ENCODE measurements at places on chromosomes 1 and 21.

DNA sequence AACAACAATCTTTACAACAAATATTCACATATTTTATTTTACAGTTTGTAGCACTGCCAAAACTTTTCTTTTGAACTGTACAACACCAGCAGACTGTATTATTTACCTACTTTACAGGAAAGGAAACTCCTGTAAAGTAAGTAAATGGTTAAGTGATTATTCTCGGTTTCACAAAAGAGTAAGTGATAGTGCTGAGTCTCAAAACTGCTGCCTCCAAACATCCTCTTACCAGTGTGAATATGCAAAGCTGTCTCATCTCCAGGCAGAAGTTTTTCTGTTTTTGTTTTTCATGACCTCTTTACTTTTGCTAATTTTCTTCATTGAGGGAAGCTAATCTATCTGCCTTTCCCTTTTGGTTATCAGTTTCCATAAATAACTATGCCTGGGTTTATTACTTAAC is 286.7 kb downstream of the SRGAP2C start:
- no peak for DNase-seq

DNA sequence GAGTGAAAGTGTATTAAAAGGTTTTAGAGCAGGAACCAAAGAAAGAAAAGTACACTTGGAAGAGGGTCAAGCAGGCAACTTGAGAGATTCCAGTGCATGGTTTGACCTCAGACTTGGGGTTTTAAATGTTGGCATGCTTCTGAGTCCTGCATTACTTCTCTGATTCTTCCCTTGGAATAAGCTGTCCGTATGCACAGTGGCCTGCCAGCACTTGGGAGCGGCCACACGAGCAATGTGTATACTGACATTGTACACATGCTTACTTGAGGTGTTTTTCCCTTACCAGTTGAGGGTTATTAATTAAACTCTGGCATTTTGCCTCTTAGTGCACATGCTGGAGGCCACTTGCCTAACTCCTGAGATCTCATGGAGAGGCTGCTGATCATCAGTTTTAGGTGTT is 786.6 kb upstream of the RGS18 start:
- DNase-seq = no peak

- no peak for DNase-seq
These were observed at the start of gene LCE3C for GRCh38 chr1:152599934-152600333. LCE3C (plus strand) TSS chr1:152600234; CDS start chr1:152600732, 498 bp downstream.

DNA sequence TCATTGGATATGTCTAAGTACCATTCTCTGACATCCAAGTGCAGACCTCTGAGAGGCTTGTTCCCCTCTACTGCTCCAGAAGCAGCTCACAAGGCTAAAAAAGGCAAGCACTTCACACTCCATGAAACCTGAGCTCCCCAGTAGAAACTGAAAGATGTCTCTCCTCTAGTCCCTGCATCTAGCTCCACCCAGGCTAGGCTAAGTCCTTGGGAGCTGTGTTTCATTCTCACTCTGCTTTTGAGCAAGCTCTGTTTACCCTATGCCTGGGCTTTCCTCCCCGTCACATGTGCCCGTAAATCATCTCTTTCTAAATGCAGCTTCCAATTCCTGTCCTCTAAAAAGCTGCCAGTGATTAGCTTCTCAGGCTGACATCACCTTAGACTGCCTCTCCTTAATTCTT is 39.0 kb downstream of the LRRC71 start:
- no peak for DNase-seq

- peak; percentile 30 for DNase-seq
These were observed 25.3 kb downstream of the SLC30A7 start for GRCh38 chr1:100921110-100921706.

DNA sequence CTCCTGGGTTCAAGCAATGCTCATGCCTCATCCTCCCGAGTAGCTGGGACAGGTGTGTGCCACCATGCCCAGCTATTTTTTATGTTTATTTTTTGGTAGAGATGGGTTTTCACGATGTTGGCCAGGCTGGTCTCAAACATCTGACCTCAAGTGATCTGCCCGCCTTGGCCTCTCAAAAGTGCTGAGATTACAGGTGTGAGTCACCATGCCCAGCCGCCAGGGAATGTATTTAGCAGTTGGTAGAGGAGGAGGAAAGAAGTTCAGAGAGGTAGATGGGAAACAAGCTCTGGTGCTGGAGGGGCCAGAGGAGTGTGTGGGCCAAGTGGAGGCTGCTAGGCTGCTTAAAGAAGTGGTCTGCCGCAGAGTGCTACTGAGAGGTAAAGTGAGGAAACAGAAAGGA is 6.0 kb downstream of the DOP1B start:
- no peak for DNase-seq

DNA sequence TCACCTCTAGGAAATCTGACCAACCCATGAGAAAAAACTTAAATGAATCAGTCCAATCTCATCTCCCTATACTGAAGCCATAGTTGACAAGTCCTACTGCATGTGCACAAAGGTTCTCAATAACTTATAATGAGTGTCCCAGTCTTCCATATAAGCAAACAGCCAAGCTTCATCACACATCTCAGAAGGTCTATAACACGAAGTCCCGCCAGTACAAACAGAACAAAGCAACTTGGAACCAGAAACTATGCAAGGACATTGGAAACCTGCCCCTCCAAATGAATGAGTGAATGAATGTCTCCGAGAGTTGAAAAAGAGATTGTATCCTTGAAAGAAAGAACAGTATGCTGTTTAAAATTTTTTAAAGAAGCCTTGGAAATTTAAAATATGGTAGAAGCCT is 53.6 kb upstream of the IPO9 start:
- DNase-seq = no peak

DNA sequence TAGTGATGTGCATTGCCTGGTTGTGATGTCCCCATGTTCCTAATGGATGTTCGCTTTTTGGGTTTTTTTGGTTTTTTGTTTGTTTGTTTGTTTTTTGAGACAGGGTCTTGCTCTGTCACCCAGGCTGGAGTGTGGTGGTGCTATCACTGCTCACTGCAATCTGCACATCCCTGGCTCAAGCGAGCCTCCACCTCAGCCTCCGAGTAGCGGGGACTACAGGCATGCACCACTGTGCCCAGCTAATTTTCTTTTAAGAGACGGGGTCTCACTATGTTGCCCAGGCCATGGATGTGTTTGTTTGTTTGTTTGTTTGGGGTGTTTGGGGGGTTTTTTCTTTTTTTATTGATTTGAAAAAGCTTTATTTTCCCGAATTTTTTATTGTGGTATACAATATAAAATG is 2.1 kb downstream of the COL6A2 start:
- DNase-seq = no peak

DNA sequence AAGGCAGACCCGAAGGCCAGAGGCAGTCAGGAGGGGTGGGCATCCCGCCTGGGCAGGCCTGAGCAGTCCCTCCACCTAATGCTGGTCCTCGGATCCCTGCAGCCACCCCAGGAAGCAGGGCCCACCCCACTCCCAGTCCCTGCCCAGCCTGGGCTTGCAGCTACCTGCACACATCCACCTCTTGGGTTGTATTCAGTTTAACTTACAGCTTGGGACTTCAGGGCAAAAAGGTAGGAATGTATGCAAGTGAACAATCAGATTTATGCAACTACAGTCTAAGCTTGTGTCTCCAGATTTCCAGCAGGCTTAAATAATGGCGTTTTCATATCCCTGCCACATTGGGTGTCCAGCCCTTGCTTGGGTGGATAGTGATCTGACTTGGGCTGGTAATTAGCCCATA is 17.4 kb downstream of the LDLRAP1 start:
- no peak for DNase-seq

- peak; percentile 52 for DNase-seq
These were observed 98.6 kb downstream of the ENAH start for GRCh38 chr1:225554216-225554812.

GRCh38 chr1:88685259-88685620 is 1.2 kb downstream of the PKN2 start:
- DNase-seq = no peak

DNA sequence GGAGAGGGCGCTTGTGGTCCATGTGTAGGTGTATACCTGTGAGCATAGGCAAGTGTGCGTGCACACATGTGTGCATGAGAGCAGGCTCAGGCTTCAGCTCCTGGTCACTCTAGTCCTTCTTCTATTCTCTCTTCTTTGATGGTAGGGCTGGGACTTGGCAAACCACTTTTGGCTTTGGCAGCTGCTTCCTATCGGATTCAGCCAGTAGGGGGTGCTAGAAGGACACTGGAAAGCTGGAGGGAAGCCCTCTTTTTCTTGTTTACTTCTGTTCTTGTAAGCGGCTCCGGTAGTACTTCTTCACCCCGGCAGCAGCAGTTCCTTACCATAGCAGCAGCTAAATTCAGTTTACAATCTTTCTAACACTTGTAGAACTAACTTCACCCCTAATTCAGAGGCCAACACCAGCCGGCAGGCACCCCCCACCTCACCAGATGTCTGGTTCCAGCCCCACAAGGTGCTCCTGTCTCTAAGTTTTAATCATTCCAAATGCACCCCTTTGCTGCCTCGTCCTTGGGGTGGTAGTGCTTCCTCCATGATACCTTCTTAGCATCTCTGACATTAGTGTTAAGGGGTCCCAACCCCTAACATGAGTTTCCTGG is 25.1 kb downstream of the NENF start:
- DNase-seq = peak; percentile 69

DNA sequence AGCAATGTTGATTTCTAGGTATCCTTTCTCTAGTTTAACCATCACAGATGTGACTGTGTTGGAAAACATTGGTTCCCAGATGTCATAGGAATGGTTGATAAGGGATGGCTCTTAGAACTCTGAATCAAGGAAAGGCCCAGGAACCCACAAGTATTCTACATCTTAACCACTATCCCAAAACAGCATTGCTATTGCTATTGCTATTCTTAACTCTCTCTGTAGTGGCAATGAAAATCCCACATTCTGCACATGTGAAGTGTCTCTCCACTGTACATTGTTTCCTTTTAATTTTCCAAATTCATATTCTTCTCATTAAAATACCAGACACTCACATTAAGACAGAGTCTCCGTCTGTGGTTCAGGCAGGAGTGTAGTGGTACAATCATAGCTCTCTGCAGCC is 420.4 kb upstream of the RUNX1 start:
- DNase-seq = no peak

GRCh38 chr1:155463865-155464650 is 98.5 kb downstream of the ASH1L start:
- no peak for DNase-seq

DNA sequence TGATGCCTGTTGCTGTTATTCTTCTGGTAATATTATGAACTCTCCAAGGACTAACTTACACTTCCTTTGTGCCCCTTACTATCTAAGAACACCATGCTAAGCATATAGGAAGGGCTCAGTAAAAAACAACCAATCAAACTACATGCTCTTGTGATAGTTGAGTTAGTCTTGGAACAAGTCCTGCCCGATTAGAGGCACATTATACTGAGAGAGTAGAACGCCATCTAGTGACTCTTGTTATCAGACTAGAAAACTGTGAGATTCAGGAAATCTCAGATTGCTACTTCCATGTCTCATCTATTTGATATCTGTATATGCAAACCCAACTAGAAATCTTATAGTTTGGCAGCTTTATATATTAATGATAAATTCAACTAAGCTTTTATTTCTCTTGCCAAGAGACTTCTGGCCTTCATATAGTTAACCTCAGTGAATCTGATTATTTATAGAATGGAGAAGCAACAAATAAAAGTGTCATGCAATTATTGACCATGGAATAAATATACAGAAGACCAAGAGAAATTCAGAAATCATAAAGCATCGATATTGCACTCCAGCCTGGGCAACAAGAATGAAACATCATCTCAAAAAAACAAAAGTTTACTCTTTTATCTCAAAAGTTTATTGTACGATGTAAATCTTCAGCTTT is 7.8 kb upstream of the SRRM1 start:
- DNase-seq = peak; percentile 72
